ENCODE measurements at places on chromosomes 3 and 15.

DNA sequence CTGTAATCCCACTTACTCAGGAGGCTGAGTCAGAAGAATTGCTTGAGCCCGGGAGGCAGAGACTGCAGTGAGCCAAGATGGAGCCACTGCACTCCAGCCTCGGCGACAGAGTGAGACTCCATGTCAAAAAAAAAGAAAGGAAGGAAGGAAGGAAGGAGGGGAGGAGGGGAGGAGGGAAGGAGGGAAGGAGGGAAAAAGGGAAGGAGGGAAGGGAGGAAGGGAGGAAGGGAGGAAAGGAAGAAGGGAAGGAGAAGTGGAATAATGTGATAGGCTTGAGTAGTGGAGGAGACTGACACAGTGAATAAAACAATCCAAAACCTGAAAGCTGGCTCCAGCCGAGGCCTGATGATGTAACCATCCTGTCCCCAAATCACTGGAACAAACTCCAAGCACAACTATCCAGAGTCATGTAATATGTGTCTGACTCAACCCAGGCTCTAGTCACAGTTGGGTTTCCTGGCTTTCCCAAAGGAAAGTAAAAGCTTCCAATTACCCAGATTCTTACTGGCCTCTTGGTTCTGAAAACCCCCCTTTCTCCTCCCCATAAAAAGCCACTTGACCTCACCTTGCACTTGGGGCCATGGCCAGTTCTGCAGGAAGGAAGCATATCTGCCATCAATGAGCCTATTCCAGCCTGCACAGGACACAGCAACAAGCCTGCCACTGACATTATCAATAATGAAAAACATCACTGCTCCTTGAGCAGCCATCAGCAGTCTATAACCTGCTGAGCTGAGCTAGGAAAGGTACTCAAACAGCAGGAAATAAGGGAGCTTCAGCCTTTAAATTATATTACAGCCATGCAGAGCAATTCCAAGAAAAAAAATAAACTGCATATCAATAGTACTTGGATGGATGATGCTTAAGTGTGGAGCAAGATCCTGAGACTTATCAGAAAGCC is 48.3 kb downstream of the MB21D2 start:
- no peak for DNase-seq

DNA sequence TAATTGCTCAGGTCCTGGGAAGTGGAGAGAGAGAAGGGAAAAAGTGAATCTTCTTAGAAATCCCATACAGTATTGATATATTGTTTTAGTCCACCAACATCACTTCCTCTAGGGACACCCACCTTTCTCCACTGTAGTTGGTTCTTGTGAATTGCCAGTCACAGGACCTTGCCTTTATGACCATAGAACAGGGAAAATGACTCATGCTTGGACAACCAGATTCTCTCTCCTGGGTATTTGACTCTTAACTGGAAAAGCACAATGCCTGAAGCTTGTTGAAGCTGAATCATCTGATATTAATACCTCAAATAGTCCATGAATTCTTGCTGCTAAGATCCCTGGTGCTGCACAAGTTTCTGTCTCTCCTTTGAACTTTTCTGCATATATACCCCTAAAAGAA is 32.5 kb upstream of the DCLK3 start:
- DNase-seq, result no peak

DNA sequence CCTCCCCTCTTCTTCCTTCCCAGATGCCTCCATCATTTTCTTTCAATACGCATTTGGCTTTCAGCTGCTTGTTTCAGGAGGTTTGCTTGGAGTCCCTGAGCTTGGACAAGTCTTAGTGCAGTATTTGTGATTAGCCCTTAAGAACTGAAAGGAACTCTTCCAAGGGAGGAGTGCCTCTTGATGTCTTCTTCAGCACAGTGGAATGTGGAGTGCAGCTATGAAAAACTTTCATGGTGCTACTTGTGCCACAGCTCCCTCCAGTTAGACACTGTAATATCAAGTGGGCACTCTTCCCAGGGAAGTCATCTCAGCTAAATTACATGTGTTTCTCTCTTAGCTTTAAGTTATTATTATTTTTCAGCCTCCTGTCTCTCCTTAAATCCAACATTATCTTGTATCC is 173.1 kb downstream of the NECTIN3 start:
- no peak for DNase-seq

GRCh38 chr3:156479604-156480003 is 75.3 kb downstream of the SSR3 start:
- DNase-seq, result no peak

GRCh38 chr3:115602194-115602593 is 21.1 kb upstream of the GAP43 start:
- no peak for DNase-seq

GRCh38 chr3:61269435-61269834 is 18.2 kb upstream of the FHIT start:
- DNase-seq, result no peak
